NCI-H774 (cell line): ENCODE measurements at places on chromosomes 5 and 9.
A peak's percentile ranks its signal among the peaks of the same experiment; 100 is the strongest.

- DNase-seq, result no peak
Observed at GRCh38 chr9:29981013-29981412, 2403.4 kb upstream of the ACO1 start.

DNA sequence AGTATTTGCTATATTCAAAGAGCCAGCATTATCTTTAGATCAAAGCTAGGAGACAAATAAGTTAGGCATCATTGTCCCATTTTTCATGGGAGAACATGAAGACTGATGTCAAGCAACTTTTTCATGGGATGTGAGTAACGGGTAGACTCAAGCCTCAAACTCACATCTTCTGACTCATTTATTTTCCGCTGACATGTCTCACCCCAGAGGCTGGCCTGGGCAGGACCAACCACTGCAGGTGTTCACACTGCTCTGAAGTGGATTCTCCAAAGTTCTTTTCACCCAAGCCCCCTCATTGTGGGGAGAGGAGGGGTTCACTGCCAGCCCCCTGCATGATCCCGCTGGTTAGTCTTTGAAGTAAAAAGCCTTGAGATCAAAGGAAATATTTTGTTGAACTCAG, 34.9 kb upstream of the BASP1 start:
- no peak for DNase-seq

- peak; percentile 52 for DNase-seq
Observed at GRCh38 chr9:111597852-111598732, 1.4 kb downstream of the PTGR1 start.

- DNase-seq, result no peak
Observed at GRCh38 chr5:144831650-144832049, 661.0 kb downstream of the KCTD16 start.

DNA sequence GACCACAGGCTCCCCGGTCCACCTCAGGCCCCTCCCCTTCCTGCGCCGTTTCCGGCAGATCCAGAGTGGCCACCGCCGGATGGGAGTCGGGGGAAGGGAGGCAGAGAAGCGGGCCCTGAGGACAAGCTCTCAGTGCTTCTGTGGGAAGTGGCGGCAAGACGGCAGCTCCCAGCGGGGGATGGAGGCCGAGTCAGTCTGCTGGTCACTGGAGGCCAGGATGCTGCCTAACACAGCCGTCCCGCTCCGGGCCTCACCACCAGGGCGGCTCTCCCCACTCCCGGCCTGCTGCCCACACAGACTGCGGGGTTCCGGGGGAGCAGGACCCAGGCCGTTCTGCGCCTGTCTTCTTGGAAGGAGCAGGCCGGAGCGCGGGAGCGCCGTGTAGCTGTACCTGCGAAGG, 31.4 kb downstream of the FXN start:
- DNase-seq, result no peak

- no peak for DNase-seq
Observed at GRCh38 chr9:84557751-84558150, 111.8 kb upstream of the NTRK2 start.

- DNase-seq, result no peak
Observed at GRCh38 chr5:90131383-90132133, 278.0 kb downstream of the CETN3 start.

DNA sequence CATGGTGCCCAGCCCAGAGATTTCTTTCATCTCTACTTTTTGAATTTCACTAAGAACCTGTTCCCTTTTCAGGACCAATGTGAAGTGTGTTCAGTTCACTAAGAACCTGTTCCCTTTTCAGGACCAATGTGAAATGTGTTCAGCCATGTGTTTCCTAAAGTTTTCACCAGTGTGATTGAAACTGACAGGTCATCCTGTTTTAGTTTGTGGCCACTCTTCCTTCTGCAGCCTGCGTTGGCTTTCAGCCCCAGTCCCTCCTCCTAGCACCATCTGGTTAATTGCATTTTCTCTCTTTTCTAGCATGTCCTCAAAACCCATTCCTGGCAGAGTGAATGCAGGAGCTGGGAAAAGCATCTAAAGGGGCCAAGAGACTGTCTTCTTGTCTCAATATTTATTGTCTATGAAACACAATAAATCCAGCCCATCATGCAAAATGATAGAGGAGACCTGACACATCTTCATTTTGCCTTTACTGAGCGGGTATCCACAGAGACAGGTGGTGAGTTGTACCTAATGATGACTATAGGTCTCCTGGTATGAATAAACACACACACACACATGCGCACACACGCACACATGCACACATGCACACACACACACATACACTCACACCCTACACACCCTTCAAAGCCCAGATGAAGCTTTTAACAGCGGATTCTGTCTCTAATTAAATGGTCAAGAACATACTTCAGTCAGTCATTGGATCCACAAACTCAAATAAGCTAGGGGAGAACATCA, 6.1 kb upstream of the PANK3 start:
- no peak for DNase-seq

DNA sequence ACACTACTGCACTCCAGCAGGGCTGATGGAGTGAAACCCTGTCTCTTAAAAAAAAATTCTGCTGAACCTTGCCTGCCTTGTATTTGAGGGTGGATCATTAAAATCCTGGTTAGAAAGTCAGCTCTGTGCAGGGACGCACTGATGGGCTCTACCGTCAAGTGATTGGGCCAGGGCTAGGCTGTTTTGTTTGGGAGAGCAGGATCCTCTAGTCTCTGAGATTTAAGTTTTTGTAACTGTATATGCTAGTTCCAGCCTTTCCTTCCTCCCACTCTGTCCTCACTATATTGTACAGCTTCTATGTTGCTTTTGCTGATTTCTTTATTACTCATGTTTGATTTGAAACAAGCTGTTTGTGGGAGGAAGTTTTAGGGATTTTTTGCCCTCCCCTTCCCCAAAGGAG, 11.5 kb downstream of the DDX4 start:
- DNase-seq, result no peak

DNA sequence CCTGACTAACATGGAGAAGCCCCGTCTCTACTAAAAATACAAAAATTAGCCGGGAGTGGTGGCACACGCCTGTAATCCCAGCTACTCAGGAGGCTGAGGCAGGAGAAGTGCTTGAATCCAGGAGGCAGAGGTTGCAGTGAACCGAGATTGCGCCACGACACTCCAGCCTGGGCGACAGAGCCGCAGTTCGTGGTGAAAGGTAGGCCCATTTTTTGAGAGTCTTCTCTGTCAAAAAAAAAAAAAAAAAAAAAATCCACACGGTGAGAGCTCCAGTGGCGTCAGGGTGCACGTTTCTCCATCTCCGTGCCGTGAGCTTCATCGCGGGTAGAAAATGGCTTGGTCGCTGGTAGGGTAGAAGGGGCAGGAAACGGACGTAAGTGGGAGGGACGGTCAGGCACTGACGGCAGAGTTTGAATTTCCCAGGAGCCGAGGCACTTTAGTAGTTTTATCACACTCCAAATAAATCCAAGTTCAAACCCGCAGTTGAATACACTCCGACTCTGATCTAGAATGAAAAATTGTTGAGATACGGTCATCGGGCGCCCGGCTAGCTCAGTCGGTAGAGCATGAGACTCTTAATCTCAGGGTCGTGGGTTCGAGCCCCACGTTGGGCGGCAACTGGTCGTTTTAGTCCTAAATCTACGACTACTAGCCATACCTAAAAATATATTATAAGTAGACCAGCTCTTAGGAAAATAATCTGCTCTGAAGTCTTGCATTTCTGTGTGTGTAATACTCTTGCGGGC, 2.4 kb upstream of the TRIM7 start:
- no peak for DNase-seq

DNA sequence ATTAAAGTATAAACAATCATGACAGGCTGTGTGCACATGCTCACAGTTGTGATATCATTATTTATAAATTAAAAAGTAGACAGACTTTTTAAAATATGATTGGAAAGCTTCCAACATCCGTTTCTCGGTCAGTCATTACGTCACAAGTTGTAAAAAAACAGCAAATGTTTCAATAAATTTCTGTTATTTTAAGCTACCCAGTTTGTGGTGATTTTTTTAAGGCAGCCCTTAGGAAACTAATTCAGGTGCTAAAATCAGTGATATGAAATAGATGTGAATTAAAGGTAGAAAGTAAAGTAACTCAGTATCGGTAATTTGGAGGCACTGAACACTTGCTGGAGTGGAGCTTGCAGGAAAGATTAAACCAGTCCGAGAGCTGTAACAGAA, 1.2 kb downstream of the CCNH start:
- no peak for DNase-seq

GRCh38 chr5:128234928-128235641, 151.5 kb downstream of the SLC12A2 start:
- DNase-seq, result no peak

- no peak for DNase-seq
Observed at GRCh38 chr9:112884721-112885120, 6.0 kb downstream of the SLC46A2 start.

GRCh38 chr5:62259699-62260250, 46.2 kb upstream of the KIF2A start:
- no peak for DNase-seq

GRCh38 chr5:159663986-159664385, 252.3 kb upstream of the ADRA1B start:
- no peak for DNase-seq

- DNase-seq, result no peak
Observed at GRCh38 chr9:19788152-19788551, 685 bp downstream of the SLC24A2 start.

- no peak for DNase-seq
Observed at GRCh38 chr5:143399616-143400540, 3.6 kb downstream of the NR3C1 start.

GRCh38 chr5:165673499-165673898, 2168.1 kb downstream of the MAT2B start:
- no peak for DNase-seq
